ENCODE measurements at places on chromosomes 3 and 15. TPM values are rescaled to one million over a fixed set of nuclear protein-coding genes. Genes with fewer than 3 reads are reported as not detected.

PRSS50 gene
- 0.50 TPM for total RNA-seq

PDZRN3 gene
- not detected for total RNA-seq

CCR9 gene
- not detected for total RNA-seq

MITF gene
- 15.5 TPM for total RNA-seq

SYNM gene
- 2.4 TPM for total RNA-seq

DHX30 gene
- 60.2 TPM for total RNA-seq

LRRC2 gene
- total RNA-seq: 0.08 TPM

HGD gene
- 0.65 TPM for total RNA-seq

MKRN2 gene
- total RNA-seq: 25.0 TPM

CLRN1 gene
- not detected for total RNA-seq

GRCh38 chr3:49362561-49362960, 4.4 kb upstream of the GPX1 start:
- no peak for DNase-seq

GRCh38 chr15:90872486-90873184, 4.2 kb downstream of the FURIN start:
- DNase-seq: peak; percentile 46

GRCh38 chr3:48413086-48413485, 16.8 kb downstream of the PLXNB1 start:
- DNase-seq: no peak

- no peak for DNase-seq
These were observed 64.4 kb upstream of the TPM1 start for GRCh38 chr15:62977952-62978811.

- DNase-seq: no peak
These were observed 118.8 kb downstream of the PLD1 start for GRCh38 chr3:171691485-171691884.

GRCh38 chr3:1092771-1093170, at the start of gene CNTN6:
TSS of gene CNTN6 (plus strand) at chr3:1093024. CDS start at chr3:1148009, 54,985 bp downstream.
- DNase-seq: no peak

GRCh38 chr3:42159706-42160472, 68.7 kb downstream of the TRAK1 start:
- DNase-seq: peak; percentile 93

- no peak for DNase-seq
These were observed 270.6 kb upstream of the RGMA start for GRCh38 chr15:93359425-93360131.

- peak; percentile 78 for DNase-seq
These were observed 1.4 kb downstream of the LOXL1 start for GRCh38 chr15:73927476-73928240.

- no peak for DNase-seq
These were observed 472 bp downstream of the BSN start for GRCh38 chr3:49554633-49555265.

GRCh38 chr3:17709236-17709810, 33.1 kb downstream of the TBC1D5 start:
- no peak for DNase-seq

- no peak for DNase-seq
These were observed 29.0 kb downstream of the CCDC12 start for GRCh38 chr3:46947546-46947901.

DNA sequence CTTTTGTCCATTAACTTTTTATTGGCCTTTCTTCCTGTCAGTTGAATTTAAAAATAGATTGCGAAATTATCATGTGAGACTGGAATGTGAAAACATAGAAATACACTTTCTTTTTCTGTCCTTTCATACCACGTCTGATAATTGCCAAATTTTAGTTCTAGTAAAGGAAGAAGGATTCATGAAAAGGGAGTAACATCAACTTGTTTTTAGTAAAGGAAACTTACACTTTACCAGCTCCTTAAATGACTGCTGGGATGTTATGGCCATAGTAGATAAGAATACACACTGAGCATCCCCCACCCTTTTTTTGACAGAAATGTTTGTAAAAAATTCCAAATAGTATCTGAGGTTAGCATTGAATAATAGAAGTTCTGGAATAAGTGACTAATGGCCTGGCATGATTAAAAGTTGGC, 137.9 kb downstream of the NEO1 start:
- no peak for DNase-seq

DNA sequence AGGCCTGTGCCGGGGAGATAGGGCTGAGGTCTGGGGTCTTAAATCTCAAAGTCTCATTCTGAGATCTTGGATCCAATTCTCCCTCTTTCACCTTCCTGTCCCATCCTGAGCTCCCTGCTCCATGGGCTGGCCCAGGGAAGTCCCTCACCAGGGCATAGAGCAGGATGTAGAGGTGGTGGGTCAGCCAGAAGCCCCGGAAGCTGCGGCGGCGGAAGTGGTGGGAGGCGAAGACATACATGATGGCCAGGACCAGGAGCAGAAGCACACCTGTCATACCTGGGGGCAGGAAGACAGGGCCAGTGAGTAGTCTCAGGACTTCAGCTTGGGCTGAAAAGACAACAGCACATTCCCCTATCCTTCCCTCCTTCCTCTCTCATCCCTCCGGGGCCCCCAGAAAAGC, 16.5 kb downstream of the DUOX2 start:
- no peak for DNase-seq

DNA sequence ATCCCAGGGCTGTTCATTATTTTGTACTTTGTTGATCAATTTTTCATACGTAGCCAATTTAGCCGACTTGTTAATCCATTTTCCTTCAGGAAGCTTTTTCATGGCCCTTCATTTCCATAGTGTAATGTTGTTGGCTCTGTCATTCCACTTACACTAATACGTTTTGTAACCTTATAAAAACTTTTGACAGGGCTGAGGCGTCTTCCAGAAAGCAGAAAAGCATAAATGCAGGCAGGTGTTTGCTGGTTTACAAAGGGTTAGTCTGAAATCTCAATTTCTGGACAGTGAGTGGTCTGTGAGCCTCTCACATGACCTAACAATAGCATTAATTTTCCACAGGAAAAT, 444.0 kb downstream of the OTOL1 start:
- DNase-seq: no peak

- no peak for DNase-seq
These were observed 60.8 kb downstream of the GPR156 start for GRCh38 chr3:120224237-120224636.

DNA sequence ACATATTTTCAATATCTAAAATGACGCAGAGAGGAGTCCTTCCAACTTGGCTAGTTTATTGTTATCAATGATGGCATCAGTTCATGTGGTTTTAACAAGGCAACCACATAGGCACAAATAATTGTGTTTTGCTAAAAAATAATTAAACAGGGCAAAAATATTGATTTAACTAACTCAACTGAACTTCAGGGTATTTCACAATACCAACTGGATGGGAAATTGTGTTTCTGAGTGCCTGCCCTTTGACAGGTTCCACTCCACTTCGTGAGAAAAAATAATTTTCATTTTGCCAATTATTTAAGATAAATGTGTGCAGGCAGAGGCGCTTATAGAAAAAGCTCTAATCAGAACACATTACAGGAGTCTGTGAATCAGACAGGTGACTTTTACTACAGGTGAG, 689.3 kb upstream of the CCDC54 start:
- no peak for DNase-seq

- DNase-seq: no peak
These were observed 82.2 kb downstream of the TRAK1 start for GRCh38 chr3:42173307-42173706.

DNA sequence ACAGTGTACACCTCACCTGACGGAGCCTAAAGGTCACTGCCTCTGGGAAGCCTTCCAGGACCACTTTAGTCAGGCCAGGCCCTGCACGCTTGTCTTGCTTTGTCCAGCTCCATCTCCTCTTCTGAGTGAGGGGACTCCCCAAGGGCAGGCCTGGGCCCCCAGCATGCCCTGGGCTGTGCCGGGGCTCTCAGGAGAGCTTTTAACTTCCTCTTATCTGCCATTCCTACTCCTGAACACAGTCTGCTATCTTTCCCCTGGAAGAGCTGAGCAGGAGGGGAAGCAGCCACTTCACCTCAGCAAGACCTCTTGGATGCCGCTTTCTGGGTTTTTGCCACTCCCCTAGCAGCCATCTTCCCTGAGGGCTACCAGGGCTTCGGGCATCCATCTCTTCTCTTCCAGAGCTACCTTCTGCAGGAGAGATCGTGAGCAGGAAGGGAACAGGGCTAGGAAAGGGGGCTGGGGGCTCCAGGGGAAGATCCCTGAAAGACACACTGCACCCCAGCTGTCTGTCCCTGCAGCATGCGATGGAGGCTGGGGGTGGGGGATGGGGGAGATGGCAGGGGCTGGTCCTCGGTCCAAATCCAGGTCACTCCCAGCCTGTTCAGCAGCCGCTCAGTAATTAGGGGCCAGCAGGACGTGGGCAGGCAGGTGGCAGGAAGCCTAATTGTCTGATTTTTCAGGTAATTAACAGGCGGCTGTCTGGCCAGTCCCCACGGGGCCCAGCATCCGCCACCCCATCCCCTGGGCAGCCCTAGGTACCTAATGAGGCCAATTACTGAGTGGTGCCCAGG, 19.9 kb upstream of the RPL29 start:
- DNase-seq: no peak

DNA sequence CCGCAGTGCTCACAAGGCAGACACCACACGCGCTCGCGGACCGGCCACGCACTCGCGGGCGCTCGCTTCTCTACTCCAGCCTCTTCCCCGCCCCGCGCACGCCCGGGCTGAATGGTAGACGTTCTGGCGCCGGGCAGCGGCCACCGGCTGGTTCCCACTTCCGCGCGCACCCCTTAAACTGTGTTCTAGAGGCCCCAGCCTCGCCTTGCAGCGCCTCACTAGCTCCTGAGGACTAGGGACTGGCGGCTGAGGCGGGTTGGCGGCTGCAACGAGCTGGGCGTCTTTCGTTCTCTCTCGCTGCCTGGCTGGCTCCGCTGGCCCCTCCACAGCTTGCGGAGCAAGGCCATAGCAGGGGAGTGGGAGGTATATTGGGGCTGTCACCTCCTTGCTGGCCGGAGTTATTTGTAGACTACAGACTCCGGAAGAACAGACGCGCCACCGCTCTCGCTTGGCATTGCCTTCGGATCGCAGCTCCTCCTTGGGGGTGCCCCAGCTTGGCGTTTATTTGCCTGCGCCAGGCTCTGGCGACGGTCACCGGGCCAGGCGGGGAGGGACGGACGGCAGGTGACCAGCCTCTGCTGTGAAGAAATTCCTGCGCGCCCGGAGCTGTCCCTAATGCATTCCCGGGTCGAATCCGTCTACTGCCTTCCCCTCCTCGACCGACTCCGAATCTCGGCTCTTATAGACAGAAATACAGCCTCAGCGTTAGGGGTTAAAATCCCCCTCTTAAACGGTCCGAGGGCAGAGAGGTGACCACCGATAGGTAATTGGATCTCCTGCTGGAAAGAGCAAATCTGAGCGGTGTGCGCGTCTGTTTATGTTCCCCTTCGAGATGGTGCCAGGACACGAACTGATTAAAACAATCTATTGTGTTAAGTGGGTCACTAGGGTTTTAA, 1.3 kb downstream of the GREM1 start:
- no peak for DNase-seq

DNA sequence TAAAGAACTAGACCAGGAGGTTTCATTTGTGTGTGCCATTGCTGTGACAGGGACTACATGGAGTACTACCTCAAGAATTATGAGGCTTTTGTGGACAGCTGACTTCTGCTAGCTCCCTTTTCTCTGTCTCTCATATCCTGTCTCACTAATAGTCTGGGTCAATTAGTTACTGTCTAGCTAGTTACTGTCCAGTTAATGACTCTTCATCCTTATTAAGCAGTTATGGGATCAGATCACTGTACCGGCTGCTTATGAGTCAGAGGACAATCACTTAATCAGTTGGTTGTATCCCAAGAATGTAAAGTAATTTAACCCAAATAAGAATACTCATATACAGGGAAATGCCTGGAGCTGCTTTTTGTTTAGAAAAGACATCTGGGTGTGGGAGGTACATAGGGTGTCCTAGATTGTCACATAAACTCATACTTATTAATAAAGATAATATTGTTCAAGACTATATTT, 158.0 kb downstream of the CDIN1 start:
- no peak for DNase-seq

- no peak for DNase-seq
These were observed 451 bp downstream of the ONECUT1 start for GRCh38 chr15:52789601-52790168.

DNA sequence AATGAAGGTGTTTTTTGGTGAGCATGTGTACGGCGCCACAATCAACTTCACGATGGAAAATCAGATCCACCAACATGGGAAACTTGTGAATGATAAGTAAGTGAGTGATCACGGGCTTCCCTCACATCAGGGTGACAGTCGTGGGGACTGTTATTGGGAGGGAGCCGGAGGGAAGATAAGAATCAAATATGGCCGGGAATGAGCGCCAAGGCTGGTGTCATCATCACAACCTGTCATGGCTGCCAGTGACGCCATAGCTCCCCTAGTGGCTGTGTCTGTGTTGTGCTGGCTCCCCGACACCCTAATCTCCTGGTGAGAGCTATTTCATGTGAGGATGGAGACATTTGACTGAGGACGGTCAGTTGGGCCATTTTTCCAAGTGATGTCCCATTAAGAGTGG, 168.5 kb downstream of the SV2B start:
- no peak for DNase-seq

- DNase-seq: peak; percentile 26
These were observed 32.8 kb downstream of the CDIN1 start for GRCh38 chr15:36612063-36612788.

DNA sequence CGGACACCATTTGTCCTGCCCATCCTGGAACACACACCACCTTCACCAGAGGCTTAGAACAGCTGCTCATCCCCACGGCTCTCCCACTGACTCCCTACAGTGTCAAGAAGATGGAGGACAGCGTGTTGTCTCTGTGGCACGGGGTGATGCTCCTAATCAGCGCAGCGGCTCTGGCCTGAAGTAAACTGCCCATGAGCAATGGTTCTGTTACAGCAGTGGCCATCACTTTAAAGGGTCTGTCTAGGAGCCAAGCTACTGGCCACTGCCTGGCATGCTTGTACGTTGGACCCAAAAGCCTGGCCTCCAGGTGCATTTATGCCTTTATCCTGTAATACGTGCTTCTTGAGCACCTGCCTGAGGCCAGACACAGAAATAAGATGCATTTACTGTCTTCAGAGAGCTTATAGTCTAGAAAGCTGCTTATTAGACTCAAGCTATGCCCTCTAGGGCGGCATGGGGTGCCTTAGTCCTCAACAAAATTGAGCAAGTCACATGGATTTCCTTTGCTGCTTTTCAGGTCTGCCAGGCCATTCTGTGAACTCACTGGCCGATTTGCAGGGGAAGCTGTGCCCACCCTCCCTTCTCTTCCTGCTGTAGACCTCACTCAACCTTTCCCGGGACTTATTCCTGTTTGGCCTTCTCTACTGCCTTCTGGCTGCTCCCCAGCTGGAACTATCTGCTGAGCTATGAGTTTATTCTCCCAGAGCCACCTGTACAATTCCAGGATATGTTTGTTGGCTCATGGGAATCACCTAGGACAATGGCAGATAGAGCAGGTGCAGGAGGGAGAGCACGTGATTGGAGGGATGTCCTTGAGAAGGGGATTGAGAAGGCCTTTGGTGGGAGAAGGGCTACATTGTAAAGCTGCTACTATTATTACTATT, 51.9 kb downstream of the STARD5 start:
- DNase-seq: no peak

All from PC-9 (cell line).